ENCODE measurements at places on chromosomes 7 and 10.
A peak's percentile ranks its signal among the peaks of the same experiment; 100 is the strongest.

DNA sequence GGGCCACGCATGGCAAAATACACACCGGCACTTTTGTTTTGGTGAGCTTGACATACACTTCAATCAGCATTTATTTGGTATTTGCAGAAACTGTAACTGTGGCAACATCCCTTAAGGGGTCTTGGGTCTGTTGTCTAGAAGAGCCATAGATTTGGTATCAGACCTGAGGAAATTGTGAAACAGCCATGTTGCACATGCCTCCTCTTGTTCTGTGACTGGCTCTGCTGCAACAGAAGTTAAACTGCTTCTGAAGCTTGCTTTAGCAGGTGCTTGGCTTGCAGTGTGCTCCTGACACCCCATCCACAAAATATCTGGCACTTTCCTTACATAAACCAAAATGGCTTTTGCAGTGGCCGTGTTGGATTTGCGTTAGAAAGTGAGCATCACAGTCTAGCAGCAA lies 247.3 kb downstream of the GATA3 start:
- no peak for DNase-seq

DNA sequence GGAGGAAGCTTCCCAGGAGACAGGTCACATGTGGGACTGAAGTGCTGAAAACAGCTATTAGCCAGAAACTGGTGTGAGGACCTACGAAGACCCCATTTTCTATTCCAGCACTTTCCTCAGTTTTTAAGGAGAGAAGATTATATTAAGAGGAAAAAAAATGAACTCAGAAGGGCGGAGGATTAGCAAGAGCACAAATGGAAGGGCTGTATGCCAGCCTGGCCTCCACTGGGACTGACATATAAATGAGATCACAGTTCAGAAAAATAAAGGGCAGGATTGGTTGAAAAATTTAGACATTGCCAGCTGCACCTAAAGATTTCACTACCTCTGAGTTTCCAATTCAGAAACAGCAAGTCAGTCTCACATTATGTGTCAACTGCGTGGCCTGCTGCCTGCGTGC lies 53.0 kb downstream of the GSDME start:
- DNase-seq, result no peak

DNA sequence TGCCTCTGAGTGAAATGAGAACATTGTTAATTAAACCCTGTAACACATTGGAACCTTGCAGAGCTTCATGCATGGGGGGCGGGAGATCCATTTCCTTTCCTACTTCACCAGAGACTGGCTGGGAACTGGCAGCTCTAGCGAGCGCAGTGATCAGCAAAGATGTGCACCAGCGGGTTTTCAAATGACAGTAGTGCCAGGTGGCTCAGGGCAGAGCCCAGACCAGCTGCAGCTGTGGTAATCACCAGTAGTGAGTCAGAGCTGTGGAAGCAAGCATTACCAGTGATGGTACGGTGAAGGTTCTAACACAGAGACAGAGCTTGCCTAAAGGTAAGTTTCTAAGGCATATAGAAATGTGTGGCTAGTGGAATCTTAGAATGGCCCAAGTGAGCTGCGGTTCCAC lies 1009.7 kb upstream of the CELF2 start:
- peak; percentile 19 for DNase-seq

DNA sequence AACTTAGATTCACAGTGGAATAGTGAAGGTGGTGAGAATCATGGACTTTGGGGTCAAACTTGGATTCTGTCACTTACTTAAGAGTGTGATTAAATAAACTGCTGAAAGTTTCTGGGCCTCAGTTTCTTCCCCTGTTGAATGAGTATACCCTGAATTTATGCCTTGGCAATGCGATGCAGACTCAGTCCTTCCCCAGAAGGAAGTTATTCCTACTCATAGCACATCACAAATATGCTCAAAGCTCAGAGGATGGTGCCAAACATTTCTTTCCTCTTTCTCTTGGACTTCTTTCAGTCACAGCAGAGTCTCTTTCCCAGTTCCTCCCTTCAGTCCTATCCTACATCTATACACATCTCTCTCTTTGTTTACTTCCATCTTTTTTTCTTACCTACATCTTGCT lies 45.1 kb downstream of the ASB4 start:
- no peak for DNase-seq

GRCh38 chr10:104306897-104307296 lies 31.4 kb downstream of the ITPRIP start:
- no peak for DNase-seq

- DNase-seq, result no peak
Measured at GRCh38 chr7:1945558-1945957, 275.5 kb downstream of the ELFN1 start.

DNA sequence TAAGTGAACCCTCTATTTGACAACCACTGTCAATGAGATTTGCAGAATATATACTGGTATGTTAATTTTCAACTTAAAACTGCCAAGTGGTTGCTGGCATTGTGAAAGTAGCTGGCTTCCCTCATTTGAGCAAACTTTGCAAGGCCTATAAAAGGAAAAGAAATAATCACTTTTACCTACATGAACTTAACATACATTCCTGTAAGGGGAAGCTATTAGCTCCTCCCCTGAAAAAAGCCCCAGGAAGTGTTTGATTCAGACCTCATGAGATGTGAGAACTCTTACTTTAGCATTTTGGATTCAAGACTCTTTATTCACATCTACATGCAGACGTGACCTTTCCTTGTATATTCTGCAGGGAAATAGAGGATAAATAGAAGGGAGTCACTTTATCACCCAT lies 175.6 kb downstream of the OTUD1 start:
- no peak for DNase-seq

DNA sequence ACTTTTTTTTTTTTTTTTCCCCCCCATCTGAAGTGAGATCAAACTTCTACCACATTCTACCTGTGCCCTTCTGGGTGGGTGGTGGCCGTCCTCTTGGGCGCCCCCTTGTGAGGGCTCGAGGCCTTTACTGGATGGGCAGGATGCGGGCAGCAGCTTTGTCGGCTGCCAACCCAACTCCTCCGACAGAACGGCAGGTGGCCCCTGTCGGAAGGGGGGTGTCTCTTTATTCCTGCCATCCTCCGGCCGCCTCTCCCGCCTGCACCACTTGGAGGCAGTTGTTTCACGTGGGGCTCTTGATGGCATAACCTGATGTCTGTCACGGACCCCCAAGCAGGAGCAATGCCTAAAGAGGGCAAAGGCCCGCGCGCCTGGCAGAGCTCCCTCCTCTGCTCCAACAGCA lies 31.0 kb downstream of the AMZ1 start:
- peak; percentile 29 for DNase-seq

DNA sequence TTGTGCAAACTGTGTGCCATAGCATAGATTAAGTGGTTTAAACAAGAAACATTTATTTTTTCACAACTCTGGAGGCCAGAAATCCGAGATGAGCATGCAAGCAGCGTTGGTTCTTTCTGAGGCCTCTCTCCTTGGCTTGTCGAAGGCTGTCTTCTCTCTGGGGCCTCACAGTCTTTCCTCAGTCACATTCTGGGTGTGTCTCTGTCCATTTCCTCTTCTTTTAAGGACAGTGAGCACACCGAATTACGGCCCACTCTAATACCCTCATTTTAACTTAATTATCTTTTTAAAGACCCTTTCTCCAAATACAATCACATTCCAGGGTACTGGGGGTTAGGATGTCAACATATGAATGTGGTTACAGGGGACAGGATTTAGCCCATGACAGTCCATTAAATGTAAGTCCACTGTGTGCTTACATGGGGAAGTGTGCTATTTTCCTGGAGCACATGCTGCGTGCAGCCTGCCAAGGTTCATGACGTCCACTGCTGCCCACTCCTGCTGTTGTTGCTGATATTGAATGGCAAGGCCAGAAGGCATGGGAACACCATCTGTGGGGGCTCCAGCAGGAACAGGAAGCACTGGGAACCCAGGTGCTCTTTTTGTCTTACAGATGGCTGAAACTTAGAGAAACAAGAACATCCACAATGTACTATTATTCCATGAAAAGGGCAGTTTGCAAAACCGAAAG lies 365.5 kb downstream of the GALNT17 start:
- peak; percentile 73 for DNase-seq

DNA sequence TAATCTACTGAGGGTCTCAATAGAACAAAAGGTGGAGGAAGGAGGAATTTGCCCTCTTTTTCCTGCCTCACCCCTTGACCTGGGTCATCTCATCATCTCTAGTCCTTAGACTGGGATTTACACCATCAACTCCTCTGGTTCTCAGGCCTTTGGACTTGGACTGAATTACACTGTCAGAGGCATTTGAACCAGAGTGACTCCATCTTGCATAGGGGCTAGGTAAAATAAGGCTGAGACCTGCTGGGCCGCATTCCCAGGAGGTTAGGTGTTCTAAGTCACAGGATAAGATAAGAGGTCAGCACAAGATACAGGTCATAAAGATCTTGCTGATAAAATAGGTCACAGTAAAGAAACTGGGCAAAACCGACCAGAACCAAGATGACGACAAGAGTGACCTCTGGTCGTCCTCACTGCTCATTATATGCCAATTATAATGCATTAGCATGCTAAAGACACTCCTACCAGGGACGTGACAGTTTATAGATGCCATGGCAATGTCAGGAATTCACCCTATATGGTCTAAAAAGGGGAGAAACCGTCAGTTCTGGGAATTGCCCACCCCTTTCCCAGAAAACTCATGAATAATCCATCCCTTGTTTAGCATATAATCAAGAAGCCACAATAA lies 84.0 kb downstream of the C1GALT1 start:
- DNase-seq, result no peak

DNA sequence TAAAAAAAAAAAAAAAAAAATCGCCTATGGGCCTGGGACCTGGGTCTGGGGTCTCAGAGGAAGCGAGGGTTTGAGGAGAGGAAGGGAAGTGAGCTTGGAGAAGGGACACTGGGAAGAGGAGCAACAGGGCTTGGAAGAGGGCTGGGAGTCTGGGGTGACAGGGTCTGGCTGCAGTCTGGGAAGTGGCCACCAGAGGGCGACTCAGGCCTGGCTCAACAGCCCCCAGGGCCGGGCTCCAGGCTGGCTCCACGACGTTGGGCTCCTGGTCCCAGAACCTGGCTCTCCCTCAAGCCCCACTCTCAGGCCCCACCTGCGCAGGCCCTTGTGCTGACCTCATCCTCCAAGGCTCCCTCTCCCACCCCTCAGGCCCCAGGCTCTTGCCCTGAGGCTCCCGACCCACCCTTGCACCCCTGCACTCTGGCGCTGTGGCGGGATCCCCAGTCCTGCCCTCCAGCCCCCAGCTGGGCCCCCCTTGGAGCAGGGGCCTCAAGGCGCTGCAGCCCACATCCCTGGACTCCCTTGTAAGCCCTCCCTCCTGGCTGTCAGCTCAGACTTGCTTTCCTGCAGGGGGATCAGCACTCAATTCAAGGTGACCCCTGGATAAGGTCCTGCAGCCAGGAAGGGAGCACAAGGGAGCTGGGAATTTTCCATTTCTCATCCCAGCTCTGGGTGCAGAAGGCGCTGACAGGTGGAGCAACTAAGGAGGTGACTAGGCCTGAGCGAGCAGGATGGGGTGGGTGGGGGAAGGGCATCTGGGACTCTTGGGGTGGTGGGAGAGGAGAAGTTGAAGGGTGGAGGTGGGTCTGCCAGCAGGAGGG lies 5.4 kb upstream of the SPACDR start:
- peak; percentile 63 for DNase-seq

DNA sequence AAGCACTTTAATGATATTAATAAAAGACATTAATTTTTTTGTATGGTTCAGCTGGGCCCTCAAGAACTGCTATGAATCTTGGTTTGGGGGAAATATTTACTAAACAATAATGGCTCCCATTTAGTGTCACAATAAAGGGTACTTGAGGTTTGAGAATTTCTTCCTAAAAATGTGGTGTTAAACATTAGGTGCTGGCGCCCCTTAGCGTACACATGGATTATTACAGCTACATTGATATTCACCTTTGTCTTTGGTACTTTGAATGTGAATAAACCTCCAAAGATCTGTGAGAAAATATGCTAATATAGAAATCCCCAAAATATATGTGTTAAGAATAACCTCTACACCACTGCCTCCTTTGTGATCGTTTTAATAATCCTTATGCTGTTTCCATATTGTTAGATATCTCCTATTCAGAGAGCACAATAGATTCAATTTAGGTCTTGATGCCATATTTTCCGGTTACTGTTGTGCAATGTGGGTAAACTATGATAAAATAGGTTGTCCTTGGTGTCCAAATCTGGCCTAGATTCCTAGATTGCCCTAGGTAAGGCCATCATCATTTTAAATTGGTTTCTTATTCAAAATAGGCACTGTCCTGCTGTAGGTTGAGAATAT lies 161.8 kb upstream of the CACNA2D1 start:
- peak; percentile 61 for DNase-seq

DNA sequence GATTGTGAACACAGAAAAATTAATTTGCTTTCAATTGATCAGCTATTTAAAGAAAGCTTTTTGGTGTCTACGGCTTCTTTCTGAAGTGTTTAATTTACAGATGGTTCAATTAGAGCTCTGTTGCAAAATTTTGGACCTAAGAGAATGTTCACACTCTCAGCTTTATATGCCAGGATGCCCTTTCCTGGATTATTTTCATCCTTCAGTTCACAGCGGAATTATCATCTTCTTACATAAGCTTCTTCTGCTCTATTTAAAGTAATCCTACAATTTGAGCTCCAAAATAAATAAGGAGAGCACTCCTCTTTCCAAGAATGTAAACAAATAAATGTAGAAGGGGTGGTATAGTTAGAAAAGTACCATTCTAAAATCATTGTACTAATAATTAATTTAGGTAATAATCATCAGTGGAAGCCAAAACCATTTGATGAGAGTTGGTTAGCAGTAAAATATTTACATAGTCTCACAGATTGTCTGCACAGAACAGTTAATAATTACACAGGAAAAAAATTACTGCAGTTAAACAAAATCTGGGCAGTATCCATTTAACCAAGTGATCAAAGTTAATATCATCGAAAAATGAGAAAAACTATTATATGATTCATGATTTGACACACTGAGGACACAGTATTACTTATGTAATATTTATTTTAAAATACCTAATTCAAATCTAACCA lies 298.0 kb upstream of the TMEM229A start:
- no peak for DNase-seq

DNA sequence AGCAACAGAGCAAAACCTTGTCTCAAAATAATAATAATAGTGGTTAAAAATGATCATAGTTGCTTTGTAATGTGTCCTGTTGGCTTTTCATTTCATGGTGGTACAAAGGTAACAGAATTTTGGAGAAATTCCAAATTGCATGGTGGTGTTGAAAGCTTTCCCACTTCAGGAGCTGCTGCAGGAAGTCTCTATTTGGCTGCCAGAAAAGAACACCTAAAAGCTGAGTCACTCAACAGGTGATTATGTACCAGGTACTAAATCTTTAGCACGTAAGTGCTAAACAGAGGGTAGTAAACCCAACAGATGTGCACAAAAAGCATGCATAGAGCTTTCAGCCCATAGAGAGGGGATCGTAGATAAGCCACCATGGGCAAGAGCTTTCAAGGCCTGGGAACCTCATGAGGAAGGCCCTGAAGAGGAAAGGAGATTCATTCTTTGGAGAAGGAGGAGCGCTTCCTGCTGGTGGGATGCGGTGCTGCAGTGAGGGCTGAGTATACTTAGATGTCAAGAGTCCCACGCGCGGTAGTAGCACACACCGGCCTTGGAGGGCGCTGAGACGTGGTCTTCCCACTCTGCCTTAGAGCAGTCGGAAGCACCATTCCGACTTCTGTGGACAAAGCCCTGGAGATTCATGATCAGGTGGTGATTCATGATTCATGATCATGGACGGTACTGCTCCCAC lies 118.7 kb downstream of the RALA start:
- DNase-seq, result no peak
